Activated gamma-delta T cell treated with anti-CD3 and anti-CD28 coated beads, Interleukin-2, amount 50 U/mL, for 16 hours (primary cell): ENCODE measurements at places on chromosomes 7 and 10.

DNA sequence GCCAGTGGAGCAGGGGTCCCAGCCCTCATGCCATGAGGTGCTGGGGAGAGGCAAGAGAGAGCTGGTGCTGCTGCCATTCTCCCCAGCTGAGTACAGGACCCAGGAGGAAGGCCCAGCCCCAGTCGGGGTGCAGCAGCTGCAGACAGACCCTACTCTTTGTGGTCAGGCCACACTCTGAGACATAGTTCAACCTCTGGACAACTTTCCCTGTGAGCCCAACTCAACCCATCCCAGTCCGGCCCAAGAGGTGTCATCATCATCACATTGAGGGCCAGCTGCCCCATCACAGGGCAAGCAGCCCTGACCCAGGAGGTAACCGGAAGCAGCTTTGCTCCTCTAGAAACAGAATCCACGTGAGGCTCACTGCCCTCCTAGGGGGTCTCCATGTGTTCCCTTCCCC, 133.8 kb upstream of the KCNMA1 start:
- DNase-seq, result no peak

- DNase-seq, result no peak
Measured at GRCh38 chr7:82049891-82050533, 280.2 kb upstream of the HGF start.

GRCh38 chr7:38122501-38122900, 55.5 kb upstream of the STARD3NL start:
- no peak for DNase-seq

DNA sequence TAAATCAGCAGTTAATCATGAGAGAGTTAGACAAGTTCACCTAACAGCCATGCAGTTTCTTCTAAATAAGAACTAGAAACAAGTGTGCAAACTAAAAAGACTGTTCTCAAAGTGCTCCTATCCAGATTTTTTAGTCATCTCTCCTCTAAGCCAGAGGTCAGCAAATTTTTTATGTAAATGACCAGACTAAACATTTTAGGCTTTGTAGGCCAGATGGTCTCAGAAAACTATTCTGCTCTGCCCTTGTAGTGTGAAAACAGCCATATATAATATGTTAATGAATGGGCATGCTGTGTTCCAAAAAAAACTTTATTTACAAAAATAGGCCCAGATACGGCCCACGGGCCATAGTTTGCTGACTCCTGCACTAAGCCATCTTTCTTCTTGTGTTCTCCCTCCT, 263.0 kb upstream of the LRRN3 start:
- DNase-seq, result no peak

GRCh38 chr10:132035476-132035875, 30.3 kb upstream of the JAKMIP3 start:
- DNase-seq, result no peak

DNA sequence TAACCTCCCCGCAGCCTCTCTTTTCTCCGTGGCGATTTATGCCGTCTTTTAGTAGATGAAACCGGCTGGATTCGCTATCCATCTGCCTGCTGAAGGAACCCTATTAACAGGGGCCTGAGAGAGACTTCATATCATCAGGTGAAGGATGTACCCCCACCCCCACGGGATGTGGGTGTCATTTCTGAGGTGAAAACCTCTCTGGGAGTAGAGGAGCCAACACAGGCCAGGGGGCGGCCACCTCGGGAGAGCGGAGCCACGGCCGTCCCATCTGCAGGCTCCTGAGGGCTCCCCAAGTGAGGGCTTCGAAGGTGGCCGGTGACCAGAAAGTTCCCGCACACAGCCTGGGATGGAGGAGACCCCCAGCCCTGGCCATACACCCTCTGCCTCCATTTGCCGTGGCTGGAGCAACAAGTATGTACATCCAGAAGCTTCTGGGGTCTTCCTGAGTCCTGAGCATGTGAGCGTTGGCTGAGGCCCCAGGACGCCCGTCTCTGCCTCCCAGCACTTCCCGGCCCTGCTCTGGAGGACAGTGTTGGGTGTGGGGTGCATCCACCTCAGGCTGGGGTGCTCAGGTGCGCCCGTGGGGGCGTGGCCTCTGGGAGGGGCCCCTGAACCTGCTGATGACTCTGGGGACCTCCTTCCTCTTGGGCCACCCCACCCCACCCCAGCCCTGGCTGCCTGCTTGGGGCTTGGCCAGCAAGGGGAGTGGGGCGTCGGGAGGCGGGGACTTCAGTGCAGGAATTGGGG, 84.7 kb downstream of the NKX6-2 start:
- no peak for DNase-seq
